Activated CD4-positive, CD25-positive, alpha-beta regulatory T cell treated with anti-CD3 and anti-CD28 coated beads, Interleukin-2, amount 50 U/mL, for 72 hours (primary cell): ENCODE measurements at places on chromosomes 4 and X.

- no peak for DNase-seq
Observed at GRCh38 chr4:73650250-73650649, 30.0 kb upstream of the RASSF6 start.

DNA sequence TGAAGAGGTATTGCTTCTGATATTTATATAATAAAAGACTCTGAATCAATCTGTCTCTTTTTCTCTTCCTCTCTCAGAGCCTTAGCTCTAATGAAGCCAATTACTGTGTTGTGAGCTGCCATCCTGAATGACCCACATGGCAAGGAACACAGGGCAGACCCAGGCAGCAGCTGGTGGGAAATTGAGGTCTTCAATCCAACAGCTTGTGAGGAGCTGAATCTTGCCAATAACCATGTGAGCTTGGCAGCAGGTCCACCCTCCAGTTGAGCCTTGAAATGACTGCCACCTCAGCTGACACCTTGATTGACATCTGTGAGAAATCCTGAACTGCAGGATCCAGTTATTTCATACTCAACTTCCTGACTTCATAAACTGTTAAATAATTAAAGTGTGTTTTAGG, 149.4 kb downstream of the NDST4 start:
- no peak for DNase-seq

GRCh38 chrX:111375747-111376146, 36.2 kb downstream of the DCX start:
- DNase-seq: no peak

DNA sequence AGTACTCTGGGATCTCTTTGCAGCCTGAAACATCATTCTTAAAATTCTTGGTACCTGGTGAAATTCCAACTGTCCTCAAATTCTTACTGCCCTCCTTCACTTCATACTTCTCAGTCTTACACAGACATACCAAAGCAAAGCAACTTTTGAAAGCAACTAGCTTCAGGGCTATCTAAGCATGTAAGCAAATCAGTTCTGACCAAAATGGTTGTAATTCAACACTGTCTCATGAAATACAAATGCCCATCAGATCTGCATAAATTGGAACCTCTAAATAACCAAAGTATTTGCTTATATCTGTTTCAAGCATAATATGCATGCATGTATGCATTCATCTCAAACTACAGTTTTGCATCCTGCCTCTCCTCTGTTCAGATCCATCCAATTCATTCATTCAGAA, 308.1 kb upstream of the PPARGC1A start:
- no peak for DNase-seq

GRCh38 chr4:90648311-90648710, 521.1 kb downstream of the CCSER1 start:
- no peak for DNase-seq

- DNase-seq: no peak
Observed at GRCh38 chr4:145493166-145493565, 11.5 kb downstream of the SMAD1 start.

DNA sequence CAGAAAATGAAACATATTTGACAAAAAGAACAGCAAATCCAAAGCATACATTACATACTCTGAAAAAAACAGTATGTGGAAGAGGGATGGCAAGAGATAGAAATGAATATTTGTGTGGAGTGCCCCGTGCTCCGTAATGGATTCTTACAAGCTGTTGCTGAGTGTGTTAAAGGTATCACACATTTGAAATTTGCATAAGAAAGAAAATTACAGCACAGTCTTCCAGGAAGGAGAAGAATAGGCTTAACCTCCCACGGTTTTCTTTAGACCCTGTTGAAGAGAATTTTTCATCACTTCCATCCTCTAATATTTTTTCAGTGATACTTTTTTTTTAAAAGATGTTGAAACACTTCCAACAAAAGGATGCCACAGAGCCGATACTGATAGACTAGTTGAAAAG, 1489.4 kb downstream of the RAPGEF2 start:
- DNase-seq: no peak

DNA sequence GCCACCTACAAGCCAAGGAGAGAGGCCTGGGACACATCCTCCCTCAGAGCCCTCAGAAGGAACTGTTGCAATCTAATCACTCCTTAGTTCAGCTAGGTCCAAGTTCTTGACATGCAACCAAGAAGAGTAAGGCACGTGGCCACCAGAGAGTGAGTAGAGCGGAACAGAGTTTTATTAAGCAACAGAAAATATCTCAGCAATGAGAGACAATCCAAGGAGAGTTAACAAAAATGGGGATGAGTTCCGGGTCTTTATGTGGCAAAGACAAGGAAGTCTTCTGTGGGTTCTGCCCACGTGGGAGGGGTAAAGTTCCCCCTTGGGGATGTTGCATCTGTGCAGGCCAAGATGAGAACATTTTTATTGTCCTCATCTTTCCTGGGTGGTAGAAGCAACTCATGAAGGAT, 38.5 kb upstream of the PROM1 start:
- DNase-seq: no peak

GRCh38 chr4:7784131-7784870, 155.4 kb downstream of the AFAP1 start:
- DNase-seq: no peak

DNA sequence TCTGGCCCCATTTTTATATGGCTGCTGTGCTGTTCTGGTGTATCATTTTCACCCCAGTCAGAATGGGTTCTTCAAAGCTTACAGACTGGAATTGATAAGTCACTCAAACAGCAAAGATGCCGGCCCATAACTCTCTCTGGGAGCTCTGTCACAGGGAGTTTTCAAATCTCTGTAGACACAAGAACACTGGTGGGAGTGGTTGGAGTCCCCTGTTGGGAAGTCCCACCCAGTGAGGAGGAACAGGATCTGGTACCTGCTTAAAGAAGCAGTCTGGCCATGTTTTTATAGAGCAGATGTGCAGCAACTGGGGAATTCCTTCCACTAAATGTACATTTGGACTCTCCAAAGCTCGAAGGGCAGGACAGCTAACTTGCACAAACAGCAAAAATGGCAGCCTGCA, 69.3 kb upstream of the UGT2B7 start:
- no peak for DNase-seq

- no peak for DNase-seq
Observed at GRCh38 chrX:125291124-125291523, 28.5 kb upstream of the TEX13C start.

- DNase-seq: no peak
Observed at GRCh38 chr4:81459228-81459627, 12.5 kb downstream of the RASGEF1B start.

- no peak for DNase-seq
Observed at GRCh38 chrX:3046253-3047240, 5.3 kb downstream of the ARSF start.

- no peak for DNase-seq
Observed at GRCh38 chr4:73864365-73864764, 4.8 kb upstream of the CXCL1 start.

- no peak for DNase-seq
Observed at GRCh38 chr4:106162278-106162677, 153.7 kb downstream of the TBCK start.

DNA sequence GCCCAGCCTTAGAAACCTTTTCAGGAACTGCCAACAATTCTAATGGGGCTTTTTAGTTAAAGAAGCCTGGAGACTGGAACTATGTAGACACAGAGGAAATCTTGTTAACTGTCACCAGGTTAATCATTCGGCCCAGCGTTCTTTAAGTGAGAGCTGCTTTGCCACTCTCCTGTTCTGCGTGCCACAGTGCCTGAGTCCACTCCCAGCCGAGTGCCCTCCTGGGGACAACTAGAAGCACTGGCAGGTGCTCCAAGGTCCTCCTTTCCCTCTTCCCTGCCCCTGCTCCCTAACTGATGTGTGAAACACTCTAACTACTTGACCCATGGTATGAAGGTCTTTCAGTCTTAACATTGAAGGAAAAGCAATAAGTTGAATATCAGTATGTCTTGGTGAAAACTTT, 151.2 kb upstream of the TLL1 start:
- DNase-seq: no peak

- DNase-seq: no peak
Observed at GRCh38 chrX:6095469-6095868, 133.2 kb downstream of the NLGN4X start.

DNA sequence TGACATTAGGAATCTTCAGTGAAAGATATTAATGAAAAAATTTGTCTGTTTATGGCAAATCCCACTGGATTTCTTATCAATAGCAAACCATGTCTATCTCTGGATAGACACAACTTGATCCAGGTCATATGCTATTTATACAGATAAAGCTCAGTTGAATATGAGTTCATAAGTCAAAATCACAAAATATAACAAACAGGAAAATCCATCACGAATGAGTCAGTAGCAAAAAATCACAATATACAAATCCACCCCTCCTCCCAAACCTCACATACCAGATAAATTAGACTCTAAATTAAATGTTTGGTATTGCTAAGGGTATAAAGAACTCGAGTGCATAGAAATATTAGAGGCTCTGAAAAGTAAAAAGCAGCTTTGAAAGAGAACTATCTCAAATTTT, 420.5 kb downstream of the TLL1 start:
- no peak for DNase-seq

DNA sequence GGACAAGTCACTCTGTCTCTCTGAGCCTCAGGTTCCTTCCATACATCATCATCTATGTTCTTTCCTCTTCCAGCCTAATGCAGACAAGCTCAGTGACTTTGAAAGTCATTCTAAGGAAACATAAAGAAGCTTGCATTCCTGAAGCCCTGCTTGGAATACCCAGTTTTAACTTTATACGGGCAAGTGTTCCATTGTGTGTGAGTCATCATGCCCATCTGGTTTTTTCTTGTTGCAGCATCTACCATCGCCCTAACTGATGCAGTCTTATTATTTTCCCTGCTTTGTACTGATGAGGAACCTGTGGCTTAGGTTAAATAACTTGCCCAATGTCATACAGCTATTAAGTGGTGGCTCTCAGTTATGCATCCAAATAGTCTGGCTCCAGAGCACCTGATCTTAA, 177.9 kb upstream of the RAI2 start:
- no peak for DNase-seq

GRCh38 chrX:101708163-101708562, 48.5 kb upstream of the ARMCX2 start:
- no peak for DNase-seq

GRCh38 chr4:24978291-24979075, 52.3 kb downstream of the LGI2 start:
- no peak for DNase-seq

DNA sequence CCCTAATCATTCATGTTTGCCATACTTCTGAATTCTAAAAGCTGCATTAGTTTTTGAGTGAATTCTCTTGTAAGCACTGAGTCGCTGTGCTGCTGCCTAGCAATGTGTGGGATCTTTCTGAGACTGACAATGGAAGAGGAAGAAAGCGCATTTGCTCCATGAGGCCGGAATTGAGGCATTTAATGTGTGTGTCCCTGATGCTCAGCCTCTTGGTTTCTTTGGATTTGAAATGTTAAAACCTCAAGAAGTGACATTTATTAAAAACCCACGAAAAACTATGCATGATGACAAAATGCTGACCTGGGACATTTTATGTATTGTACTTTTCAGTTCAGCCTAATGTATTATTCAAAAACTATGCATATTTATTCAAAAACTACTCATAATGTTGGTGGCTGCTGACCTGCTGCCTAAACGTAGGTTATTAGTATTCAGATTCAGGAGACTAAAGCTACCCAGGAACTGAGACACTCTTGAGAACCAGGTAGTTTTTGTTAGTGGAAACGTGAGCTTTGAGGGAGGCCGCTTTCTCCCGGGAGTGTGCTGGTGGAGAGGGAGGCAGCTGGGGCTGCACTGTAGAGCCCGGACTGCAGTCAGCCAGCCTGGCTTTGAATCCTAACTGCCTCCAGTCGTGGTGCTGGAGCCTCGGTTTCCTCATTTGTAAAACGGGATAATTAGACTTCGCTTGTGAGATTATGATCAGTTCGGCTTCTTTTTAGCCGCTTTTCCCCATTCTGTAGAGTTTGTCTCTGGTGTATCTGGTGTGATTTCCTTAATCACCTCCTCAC, 11.3 kb downstream of the RGS12 start:
- peak; percentile 6 for DNase-seq

- no peak for DNase-seq
Observed at GRCh38 chrX:68945081-68945602, 116.3 kb downstream of the EFNB1 start.

- DNase-seq: no peak
Observed at GRCh38 chr4:136664988-136665387, 867.3 kb downstream of the PCDH18 start.

DNA sequence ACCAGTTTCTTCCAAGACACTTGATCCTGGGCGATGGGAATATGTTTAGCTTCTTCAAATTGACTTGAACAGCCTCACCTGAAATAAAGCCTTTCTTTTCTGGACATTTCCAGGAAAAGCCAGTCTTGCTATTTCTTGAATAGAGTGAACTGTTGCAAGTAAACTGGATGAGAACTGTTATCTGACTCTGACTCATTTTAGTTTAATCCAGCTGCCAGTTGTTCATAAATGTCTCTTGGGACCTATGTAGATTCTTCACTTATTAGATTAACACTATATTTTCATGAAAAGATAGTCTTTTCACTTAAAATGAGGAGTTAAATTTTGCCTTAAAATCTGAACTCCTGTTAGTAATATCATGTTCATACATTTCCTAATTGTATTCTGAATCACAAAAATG, 615.4 kb upstream of the GALNT7 start:
- DNase-seq: no peak

GRCh38 chrX:138487866-138488265, 223.7 kb downstream of the FGF13 start:
- no peak for DNase-seq

DNA sequence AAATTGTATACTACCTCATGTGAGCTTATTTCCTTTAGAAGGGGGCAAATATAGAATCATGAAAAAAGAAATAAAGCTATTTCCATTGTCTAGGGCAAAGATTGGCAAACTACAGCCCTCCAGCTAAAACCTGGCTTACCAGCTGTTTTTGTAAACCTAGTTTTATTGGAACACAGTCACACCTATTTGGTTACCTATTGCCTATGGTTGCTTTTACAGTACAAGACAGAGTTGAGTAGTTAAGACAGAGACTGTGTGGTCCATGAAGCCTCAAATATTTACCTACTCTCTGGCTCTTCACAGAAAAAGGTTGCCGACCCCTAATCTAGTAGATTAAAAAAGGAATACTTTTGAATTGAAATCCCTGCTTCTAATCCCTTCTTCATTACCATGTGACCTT, 88.8 kb upstream of the ENPP6 start:
- no peak for DNase-seq

GRCh38 chrX:64427281-64427680, 32.0 kb upstream of the MTMR8 start:
- DNase-seq: no peak

- no peak for DNase-seq
Observed at GRCh38 chr4:8419222-8420041, 21.1 kb downstream of the ACOX3 start.

DNA sequence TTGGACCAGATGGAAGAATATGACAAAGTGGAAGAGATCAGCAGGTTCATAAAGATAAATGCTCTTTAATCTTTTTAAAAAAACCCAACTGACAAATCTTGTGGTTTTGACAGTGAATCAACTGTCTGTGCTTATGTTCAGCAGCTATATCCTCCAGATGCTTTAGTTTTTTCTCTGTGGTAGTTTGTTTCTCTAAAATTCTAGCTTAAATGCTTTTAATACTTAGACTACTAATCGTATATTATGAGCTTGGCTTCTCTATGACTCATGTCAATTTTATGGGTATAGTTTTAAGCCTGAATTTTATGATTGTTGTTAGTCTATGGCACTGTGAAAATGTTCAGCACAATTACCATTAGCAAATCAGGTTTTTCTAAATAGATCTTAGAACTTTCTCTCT, 12.9 kb downstream of the HHIP start:
- DNase-seq: no peak
